ENCODE measurements at places on chromosomes 6 and 20.

DNA sequence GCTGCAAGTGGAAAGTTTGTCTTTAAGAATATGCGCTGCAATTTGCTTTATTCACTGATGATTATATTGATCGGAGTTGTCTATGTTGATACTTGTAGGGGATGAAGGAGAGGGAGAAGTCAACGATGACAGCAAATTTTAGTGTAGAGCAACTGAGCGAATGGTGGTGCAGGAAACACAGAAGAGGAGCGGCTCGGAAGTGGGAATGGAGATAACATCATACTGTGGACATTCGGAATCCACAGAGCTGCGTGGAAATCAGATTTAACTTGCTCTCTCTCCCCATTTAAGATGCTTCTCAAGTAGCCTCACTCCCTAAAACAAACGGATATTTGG lies 722 bp upstream of the TMEM14B start:
- DNase-seq, result no peak

GRCh38 chr20:3209946-3210317 lies 634 bp downstream of the ITPA start:
- DNase-seq, result no peak

GRCh38 chr6:148671085-148671484 lies 75.7 kb upstream of the UST start:
- DNase-seq, result no peak

DNA sequence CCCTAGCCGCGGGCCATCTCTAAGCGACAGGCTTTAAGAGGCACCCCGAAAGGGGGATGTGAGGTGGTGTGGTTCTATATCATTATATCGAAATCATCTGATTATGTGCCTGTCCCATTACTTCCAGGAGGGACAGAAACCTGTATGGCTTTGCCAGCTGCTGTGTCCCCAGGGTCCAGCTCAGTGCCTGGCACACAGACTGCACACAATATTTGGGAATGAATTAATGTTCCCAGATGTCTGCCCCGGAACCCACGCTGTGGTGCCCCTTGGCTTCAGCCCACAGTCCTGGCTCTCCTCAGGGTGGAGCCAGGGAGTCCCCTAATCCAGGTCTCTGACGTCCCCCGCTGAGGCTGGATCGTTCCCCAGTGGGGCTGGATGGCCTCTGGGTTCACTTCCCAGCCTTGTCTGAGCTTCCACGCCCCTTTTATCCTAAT lies 8.9 kb upstream of the AHCY start:
- no peak for DNase-seq

DNA sequence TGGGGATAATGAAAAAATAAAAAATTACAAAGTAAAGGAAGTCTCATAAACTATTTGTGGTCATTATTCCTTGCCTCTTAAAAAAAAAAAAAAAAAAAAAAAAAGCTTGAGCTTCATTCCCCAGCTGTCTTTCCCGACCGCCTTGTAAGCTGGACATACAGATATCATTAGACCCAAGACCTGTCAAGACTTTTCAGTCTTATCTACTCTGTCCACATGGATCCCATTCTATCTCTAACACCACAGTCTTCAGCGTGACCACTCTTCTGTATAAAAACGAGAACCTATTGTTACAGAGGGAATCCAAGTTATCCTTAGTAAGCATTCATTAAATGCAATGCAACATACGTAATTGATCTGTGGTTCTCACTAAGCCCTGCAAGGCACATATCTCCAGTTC lies 423.5 kb downstream of the MEI4 start:
- DNase-seq, result no peak

- DNase-seq, result no peak
These were observed 16.4 kb upstream of the STX16 start for GRCh38 chr20:58634521-58635278.

DNA sequence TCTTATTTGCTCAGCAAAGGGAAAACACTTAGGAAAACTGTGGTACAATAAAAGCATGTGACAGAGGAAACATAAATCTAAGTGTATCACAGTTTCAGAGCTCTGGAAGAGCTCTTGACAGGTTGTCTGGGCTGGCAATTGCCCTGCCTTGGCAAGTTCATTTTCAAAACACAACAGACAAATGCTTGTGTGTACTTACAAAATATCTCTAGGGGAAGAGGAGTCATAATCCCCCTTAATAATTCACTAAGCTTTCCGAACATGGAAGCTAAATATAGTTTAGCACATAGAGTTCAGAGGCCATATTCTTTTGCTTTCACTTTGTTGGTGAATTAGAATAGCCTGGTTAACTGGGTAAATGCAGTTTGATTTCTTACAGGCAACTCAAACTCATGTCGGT lies 211.6 kb upstream of the THEMIS start:
- DNase-seq, result no peak

DNA sequence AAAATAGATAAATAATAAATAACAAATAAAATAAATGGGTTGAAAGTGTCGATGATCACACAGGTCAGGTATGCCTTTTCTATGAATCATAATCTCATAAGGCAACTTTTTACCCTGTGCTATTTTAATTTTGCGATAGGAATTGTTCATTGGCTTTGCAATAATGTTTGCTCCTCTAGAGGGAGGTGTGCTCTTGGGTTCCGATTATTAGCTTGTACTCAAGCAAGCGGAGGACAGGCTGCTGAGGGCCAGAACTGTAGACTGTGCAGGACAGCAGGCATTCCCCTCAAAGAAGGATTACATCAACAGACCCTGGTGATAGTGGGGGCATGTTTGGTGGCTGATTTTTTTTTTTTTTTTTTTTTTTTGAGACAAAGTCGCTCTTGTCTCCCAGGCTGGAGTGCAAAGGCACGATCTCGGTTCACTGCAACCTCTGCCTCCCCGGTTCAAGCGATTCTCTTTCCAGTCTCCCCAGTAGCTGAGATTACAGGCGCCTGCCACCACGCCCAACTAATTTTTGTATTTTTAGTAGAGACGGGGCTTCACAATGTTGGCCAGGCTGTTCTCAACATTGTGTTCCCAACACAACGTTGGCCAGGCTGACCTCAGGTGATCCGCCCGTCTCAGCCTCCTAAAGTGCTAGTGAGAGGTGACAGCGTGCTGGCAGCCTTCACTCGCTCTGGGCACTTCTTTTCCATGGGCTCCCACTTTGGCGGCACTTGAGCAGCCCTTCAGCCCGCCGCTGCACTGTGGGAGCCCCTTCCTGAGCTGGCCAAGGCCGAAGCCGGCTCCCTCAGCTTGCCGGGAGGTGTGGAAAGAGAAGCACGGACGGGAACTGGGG lies 35.6 kb downstream of the RIOK1 start:
- no peak for DNase-seq

- no peak for DNase-seq
These were observed 98.0 kb downstream of the EPB41L2 start for GRCh38 chr6:130964808-130965604.

DNA sequence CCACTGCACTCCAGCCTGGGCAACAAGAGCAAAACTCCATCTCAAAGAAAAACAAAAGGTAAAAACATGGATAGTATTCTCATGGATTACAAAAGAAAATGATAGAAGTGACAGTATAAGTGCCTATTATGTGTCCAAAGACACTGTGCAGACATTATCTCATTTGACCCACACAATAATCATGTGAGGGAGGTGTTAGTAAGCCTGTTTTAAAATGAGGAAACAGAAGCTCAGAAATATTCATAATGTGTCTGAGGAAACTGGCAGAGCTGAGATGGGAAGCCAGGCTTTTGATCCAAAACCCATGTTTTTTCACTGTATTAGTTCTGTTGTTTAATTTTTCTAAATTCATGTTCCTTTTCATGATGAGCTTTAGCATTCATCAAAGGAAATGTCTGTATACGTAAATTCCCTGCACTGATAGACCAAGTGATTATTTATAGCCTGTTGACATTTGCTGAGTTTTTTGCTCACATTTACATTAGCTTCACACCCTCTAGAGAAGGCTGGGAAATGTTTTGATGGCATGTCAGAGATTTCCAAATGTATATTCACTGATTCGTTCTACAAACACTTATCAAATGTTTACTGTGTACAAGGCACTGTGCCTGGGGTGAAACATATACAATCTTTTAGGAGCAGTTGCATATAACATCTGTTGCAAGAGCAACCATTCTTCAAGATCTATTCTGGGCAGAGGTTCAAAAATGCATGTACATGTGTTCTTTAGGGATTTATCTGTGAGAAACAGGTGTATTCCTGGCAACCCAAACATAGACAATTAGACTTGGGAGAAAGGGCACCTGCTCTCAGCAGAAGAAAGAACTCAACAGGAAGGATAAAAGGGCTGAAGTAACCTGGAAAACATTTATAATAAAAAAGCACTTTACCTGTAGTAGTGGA lies 331.5 kb downstream of the SAMD5 start:
- no peak for DNase-seq

GRCh38 chr20:57856658-57857057 lies 146.8 kb upstream of the PMEPA1 start:
- no peak for DNase-seq

DNA sequence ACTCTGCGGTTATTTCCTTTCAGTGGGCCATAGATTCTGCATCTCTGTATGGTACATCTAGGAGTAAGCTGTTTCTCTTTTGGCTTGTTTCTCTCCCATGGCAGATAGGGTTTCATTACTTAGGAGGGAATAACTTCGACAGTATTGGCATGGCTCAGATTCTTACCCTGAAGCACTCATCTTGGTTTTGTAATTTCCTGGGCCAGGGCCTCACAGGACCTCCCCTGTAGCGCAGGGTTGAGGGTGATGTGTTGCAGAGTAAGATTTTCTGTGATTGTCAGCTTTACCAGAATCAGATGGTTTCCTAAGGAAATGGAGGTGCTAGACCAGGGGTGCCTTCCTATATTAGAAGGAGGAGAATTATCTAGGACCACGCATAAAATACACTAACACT lies 78.3 kb downstream of the STXBP5 start:
- no peak for DNase-seq

DNA sequence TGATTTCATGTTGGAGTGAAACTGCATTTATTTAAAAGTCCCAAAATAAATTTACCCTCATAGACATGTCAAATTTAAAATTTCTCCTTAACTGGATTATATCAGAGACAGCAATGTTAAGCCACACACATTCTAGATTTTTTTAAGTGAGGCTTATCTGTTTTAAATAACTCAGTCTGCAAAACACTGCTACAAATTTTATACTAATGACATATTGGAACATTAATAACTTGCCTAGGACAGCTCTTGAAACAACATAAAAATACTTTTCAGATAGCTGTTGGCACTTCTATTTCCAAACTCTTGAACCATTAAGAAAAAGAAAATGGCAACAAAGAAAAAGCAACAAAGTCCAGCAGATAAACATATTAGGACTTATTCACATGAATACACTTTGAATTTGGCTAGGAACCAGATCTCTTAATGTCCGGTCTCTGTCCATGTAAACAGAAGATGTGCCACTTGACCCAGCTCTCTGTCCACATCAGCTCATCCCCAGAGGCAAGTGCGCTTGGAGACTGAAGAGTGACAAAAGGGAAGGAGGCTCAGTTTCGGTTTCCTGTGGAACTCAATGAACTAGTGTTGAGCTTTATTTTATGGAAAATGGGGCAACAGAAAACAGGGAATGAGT lies 219.3 kb upstream of the THBS2 start:
- no peak for DNase-seq
